Omental fat pad (tissue), 4 donors: ENCODE measurements at places on chromosomes 4 and X. TPM values are rescaled to one million over a fixed set of nuclear protein-coding genes. Genes with fewer than 3 reads are reported as not detected.

DNA sequence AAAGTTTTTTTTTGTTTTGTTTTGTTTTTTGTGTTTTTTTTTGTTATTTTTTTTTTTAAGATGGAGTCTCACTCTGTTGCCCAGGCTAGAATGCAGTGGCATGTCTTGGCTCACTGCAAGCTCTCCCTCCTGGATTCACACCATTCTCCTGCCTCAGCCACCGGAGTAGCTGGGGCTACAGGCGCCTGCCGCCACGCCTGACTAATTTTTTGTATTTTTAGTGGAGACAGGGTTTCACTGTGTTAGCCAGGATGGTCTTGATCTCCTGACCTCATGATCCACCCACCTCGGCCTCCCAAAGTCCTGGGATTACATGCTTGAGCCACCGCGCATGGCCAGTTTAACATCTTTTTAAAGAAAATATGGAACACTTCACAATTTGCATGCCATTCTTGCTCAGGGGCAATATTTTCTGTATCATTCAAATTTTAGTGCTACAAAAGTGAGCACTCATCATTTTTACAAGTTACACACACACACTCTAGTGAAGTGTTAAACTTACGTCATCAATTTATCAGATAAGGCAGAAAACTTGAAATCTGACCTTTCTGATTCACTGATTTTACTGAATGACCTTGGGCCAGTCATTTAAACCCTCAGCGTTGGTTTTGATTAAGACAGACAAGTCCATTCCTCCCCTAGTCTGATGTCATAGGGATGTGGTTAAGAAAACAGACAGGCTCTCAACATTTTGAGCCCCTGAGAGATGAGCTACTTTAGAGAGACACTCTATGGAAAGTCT, 61.2 kb downstream of the TRIM2 start:
- no peak for DNase-seq

DNA sequence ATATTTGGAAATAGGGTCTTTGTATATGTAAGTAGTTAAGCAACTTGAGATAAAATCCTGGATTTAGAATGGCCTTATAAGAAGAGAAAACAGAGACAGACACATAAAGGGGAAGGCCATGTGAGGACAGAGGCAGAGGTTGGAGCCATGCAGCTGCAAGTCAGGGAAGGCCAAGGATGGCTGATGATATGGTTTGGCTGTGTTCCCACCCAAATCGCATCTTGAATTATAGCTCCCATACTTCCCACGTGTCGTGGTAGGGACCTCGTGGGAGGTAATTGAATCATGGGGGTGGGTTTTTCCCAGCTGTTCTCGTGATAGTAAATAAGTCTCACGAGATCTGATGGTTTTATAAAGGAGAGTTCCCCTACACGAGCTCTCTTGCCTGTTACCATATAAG, 76.3 kb downstream of the STK32B start:
- no peak for DNase-seq

MFAP3L gene
- 6.1 TPM for total RNA-seq

DNA sequence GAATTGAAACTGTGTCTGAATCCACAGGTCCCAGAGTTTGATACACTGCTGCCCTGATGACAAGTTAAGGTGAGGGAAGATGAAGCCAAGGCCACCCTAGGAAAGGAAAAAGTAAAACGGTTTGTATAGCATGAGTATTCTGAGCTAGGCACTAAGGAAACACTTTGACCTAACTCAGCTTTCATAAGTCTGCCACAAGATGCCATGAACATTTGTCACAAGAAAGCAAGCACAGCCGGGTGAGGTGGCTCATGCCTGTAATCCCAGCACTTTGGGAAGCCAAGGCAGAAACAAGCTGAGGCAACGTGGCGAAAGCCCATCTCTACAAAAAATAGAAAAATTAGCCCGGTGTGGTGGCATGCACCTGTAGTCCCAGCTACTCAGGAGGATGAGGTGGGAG, 34.2 kb downstream of the ELOVL6 start:
- no peak for DNase-seq

DNA sequence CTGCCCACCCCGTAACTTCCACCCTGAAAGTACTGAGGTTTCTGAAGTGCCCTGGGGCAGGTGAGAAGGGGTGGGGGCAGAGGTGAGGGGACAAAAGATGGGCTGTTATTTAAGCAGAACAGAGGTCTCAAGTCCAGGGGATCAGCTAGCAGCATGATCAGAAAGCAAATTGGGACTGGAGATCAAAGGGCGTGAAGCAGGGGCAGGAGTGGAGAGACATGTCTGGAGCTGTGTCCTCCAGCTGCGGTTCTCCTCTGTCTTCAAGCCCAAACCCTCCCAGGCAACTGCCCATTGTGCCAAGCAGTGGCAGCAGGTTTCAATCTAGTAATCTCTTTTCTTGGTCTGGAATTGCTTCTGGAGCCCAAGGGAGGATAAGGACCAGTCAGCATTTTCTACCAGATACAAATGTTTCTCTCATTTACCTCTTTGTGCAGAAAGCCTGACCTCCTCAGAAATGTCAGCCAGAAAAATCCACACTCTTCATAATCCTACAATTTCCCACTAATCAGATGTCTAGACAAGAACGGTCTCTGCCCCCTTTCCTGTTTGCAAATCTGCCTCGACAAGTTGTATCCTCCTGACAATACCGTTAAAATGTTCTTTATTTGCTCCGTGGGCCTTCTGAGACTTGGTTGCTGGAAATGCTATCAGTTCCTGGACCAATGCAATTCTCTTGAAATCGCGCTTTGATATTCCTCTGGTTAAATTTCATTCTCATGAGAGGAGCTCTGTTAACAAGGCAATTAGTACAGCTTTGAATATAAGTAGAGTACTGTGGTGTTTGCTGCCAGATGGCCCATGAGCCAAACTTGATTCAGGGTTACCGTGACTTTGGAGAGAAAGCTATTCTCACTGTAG, 23.2 kb upstream of the RASL11B start:
- no peak for DNase-seq

TEX11 gene
- total RNA-seq = not detected

- no peak for DNase-seq
These were observed 122.4 kb downstream of the AASDH start for GRCh38 chr4:56264873-56265272.

DNA sequence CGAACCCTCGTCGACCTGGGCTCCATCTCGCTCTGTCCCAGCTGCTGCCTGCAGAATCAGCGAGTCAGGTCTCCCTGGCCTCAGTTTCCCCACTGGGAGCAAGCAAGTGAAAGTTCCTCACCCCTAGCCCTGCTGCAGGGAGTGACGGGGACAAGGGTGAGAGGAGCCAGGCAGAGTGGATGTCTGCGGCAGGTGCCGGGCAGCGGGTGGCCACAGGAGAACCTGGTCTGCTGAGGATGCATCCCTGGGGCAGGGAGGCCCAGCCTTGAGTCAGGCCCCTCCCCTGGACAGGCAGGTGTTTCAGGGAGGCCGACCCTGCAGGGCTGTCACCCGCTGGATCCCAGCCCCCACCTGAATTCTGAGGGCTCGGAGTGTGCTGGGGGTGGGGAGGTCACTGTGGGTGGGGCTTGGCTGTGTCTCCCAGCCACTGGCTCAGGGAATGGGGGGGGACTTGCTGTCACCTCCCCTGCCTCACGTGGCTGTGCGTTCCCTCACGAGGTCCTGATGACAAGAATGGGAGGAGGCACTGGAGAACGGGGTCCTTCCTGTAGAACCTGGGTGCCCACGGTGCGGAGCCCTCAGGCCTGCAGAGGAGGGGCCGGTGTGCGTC, 33.2 kb downstream of the LRPAP1 start:
- no peak for DNase-seq

GNRHR gene
- total RNA-seq = not detected

PHEX gene
- total RNA-seq = 0.24 TPM

GRCh38 chr4:5891563-5892322, 1.1 kb downstream of the CRMP1 start:
- DNase-seq = no peak

PALLD gene
- total RNA-seq = 164 TPM

STK32B gene
- 3.9 TPM for total RNA-seq

DNA sequence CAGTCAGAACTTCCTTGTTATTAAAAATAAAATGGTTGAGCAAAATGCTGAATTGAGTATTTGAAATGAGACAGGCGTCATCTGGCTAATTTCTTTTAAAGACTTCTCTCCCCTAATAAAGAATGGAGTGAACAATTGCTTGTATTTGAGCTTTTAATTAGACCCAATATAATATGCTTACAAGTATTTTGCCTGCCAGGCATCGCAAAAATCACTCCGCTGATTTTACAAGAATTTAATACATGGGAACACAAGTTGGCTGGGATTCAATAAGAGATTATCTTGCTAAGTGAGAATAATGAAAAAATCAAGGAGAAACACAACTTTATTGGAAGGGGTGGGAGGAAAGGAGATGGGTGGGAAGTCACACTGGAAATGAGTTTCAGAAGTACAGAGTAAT, 52.3 kb downstream of the KLF3 start:
- DNase-seq = no peak

- no peak for DNase-seq
These were observed 198.7 kb downstream of the TMA16 start for GRCh38 chr4:163693211-163693610.

DNA sequence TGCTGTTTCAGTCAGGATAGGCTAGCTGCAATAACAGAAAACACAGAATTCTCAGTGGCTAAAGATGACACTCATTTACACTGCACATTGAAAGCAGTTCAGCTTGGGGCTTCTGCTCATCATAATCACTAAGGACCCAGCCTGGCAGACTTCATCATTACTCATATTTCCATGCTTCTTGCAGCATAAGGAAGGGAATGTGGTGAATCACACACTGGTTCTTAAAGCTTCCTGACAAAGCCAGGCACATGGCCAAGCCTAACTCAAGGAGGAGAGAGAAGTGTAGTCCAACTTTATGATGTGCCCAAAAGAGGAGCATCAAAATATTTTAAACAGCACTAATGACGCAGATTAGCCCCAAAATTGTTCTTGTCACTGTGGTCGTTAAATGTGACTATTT, 186.5 kb downstream of the BANK1 start:
- DNase-seq = peak; percentile 32

STOX2 gene
- total RNA-seq = 20.8 TPM

DNA sequence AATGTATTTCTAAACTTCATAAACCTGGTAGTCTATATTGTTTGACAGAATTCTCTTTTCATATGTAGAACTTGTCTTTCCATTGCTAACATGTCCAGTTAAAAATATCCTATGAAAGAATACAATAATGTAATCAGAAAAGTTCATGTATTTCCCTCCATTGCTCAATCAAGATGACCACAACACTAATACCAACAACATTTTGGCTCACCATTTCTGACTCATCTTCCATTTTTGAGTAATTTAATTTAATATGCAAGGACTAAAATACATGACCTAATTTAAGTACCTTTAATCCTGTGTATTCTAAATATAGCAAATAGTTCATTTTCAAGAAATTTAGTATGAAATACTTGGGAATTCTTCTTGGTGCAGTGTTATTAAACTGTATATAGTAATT, 239.5 kb upstream of the GPC4 start:
- no peak for DNase-seq

- no peak for DNase-seq
These were observed 220.7 kb upstream of the CNKSR2 start for GRCh38 chrX:21153503-21153902.

DNA sequence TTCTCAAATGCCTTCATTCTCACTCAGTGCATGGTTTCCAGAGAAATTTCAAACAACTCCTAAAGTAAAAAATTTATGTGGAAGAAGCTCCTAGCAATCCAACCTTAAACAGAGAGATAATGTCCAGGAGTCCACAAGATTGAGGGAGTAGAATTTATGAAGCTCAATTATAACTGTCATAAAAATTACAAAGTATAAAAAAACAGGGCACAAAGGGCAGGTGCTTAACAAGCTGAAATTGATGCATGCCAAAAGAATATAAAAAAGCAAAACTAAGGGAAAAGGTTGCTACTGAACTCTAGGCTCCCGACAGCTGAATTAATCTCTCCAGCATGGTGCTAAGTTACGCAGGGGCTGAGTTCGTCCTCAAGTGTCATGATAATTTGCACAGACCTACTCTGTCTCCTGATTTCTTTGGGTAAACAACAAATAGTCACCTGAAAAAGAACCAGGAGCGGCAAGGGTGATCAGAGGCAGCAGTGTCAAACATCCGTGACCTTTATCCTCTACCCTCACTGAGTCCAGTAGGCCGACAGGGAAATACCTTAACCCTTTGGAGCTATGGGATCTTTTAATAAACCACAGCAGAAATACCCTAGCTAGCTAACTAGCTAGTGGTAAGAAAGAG, 47.2 kb upstream of the RELL1 start:
- DNase-seq = no peak

DNA sequence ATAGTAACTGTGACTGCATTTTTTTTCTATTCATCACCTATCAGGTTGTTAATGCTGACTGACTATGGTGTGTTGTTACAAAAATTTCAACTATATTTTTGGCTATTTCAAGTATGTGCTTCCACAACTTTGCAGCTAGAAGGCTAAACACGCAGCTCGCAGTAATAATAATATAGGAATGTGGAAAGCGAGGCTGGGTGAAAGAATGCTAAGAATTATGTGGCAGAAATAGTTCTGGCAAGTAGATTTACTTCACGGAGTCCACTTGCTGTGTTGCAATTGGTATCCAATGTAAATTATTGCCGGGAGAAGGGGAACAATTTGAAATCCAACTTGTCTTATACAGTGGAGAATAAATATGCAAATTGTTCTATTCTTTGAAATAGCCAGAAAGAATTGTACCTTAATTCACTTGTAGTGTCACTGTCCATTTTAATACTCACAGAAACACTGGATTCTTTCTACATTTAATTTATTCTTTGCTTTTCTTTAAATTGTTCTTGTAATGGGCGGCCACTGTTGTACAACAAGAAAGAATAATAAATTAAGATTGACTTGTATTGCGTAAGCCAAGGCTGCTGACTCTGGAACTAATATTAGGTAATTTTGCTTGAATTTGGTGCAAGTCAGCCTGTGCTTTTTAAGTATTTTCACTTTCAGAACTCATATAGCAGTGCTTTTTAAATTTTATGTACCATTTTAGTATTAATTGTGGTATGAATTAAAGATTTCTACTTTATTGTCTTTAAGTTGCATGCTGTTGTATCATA, 154.9 kb downstream of the FRMPD4 start:
- DNase-seq = no peak

GRCh38 chrX:102154900-102155805, 624 bp downstream of the BEX5 start:
- no peak for DNase-seq

DNA sequence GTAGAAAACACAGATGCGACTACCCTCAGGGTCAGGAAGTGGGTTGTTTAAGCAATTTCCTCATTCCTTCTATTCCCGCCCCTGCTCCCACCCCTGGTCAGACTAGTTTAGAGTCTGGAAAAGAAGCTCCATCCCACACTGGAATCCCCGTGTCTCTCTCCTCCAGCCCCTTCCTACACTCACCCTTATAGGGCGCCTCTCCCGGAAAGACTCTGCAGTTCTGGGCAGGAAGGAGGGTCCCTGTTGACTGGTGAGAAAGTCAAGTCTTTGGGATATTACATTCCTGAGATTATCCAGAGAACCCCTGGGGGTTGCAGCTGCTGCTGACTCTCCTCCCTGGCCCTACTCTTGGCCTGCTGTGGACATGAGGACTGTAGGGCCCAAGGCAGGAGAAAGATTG, 11.9 kb downstream of the STARD8 start:
- no peak for DNase-seq

GASK1B gene
- 52.3 TPM for total RNA-seq
